ENCODE measurements at places on chromosomes 11 and 22.

DNA sequence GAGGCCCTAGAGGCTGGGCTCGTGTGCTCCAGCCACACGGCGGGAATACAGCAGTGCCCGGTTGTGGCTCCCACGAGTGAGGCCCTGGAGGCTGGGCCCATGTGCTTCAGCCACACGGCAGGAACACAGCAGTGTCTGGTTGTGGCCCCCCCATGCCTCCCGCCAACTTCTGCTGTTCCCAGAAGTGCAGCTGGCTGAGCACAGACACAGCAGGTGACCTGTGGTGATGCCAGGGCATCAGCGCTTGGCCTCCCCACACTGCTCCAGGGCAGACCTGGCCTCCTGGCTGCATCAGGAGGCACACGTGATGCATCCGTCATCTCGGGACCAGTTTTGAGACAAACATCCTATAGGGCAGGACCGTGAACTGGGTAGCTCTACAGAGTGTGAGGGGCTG, 110.3 kb downstream of the KCNQ1OT1 start:
- DNase-seq, result no peak

- no peak for DNase-seq
Measured at GRCh38 chr22:34776817-34777216, 289.1 kb upstream of the ISX start.

GRCh38 chr11:93193731-93194130, 4.1 kb downstream of the SLC36A4 start:
- DNase-seq, result no peak

- no peak for DNase-seq
Measured at GRCh38 chr11:111422494-111423249, 43.6 kb upstream of the POU2AF1 start.

DNA sequence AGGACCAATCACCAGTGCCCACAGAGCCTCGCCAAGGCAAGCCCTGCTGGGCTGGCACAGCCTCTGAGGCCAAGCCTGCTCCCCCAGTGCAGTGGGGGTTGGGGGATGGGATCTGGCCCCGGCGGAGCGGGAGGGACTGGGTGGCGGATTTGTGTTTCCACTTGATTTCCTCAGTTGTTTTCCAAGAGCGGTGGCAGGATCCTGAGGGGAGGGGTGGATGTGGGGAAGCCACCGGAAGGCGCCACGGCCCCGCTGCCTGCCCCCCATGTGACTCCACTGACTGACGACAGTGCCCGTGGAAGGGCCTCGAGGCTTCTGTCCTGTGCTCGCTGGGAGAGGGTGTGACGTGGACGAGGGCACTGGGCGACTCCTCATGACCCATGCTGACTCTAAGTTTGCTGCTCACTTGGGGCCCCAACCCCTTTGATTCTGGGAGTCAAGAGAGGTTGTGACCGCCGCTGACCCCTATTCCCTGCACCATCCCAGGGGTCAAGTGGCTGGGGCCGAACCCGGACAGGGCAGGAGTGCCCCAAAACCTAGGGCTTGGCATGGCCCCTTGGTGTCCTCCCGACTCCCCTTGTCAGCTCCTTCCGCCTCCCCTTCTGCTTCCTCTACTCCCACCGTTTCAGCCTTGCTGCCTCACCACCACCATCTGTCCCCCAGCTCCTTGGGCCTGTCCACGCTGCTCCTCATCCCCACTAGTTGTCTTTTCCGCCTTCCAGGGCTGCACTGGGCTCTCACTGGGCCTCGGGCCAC, 23.5 kb upstream of the PICK1 start:
- no peak for DNase-seq

DNA sequence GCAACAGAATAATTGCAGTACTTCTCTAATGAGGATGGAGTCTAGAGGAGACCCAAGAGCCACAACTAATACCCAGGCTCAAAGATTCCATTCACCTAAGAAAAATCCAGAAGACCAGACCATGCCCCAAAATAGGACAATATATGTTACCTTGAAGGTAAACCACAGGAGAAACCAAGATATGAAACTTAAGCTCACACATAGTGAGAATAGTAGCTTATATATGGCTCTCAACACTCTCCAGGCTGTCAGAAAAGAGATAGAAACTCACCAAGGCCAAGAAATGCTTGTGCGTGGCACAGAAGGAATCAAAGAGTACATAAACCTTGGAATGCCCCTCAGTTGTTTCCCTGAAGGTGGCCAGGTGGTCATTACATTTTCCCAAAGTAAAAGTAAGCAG, 9.1 kb downstream of the FAM111A start:
- DNase-seq, result no peak

- no peak for DNase-seq
Measured at GRCh38 chr22:24027389-24027975, 16.4 kb downstream of the CABIN1 start.

DNA sequence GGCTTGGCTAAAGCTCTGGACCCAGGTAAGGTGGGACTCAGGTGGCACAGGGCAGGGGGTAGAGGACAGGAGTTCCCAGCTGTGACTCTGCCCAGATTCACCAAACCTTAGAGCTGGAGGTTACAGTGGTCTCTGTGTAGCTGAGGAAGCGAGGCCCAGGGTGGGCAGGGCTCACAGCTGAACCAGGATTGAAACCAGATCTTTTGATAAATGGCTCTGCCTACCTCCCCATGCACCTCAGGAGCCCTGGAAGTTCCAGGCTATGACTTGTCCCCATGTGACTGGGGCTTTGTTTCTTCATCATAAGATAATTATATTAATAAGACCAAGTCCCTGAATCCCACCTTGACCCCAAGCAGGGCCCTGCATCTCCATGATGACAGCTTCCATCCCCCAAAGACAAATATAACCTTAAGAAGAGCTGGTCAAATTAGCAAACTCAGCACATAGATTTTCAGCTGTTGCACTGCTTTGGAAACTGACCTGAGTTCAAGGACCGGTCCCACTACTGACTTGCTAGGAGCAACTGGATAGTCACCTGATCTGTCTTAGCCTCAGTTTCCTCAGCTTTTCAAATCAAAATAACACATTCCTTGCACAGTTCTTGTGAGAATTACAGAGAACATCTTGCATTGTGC, 21.3 kb upstream of the TSKU start:
- no peak for DNase-seq

DNA sequence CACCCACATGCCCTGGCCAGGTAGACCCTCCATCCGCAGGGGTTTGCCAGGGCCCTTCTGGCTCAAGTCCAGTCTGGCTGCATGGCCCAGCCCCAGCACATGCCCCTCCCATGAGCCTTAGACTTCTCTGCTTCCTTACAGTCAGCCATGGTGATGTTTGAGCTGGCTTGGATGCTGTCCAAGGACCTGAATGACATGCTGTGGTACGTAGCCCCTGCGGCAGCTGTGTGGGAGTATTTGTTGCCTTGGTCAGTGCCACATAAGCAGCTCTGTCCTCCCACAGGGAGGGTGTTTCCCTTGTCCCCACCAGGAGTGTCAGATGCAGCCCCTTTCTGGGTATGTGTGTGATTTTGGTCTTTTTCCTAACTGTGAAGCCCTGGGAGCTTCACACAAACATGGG, 17.5 kb downstream of the CDC45 start:
- DNase-seq, result no peak

GRCh38 chr22:26977741-26978376, 320.5 kb downstream of the MIAT start:
- no peak for DNase-seq

GRCh38 chr11:119478711-119479285, 55.8 kb upstream of the THY1 start:
- DNase-seq, result no peak

GRCh38 chr22:25849522-25849921, 107.5 kb downstream of the MYO18B start:
- no peak for DNase-seq

- no peak for DNase-seq
Measured at GRCh38 chr11:44778195-44779100, 51.7 kb downstream of the TSPAN18 start.

DNA sequence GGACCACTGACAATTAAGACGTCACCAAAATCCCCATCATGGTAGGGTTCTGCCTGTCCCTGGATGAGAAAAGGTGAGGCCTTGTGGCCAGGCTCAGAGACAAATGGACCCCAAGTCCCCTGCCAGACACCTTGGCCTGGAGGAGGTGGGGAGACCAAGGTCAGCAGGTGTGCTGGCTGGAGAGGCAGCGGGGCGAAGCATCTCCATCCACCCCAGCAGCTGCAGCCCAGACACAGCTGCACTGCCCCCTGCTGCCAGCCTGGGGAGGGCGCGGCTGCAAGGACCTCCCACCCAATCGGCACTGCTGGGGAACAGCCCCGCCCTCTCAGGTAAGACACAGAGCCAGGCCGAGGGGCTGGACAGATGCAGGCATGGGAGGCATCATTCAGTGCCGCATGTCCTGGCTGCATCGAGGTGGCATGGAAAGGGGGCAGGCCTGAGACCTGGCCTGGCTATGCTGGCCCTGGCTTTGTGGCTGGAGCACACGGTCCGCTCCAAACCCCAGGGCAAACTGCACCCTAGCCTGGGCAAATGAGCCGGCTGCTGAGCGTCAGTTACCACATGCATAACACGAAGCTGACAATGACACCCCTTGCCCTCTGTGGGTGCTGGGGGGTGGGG, 12.2 kb upstream of the MFNG start:
- no peak for DNase-seq

DNA sequence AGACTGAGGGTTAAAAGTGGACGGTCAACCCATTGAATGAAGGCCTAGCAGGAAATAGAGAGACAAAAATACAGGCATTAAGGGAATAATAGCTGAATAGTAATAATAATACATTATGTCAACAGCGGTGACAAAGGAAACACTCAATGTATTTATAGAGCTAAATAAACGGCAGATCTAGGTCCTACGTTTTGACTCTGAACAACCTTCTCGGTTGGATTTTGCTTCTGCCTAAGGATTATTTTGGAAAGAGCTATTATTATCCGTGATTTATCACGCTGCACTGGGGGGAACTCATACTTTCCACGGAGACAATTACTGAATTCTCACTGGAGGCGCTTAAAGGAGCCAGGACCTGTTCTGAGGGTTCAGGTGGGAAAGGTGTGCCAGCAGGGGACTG, 118.2 kb upstream of the KIRREL3 start:
- no peak for DNase-seq

DNA sequence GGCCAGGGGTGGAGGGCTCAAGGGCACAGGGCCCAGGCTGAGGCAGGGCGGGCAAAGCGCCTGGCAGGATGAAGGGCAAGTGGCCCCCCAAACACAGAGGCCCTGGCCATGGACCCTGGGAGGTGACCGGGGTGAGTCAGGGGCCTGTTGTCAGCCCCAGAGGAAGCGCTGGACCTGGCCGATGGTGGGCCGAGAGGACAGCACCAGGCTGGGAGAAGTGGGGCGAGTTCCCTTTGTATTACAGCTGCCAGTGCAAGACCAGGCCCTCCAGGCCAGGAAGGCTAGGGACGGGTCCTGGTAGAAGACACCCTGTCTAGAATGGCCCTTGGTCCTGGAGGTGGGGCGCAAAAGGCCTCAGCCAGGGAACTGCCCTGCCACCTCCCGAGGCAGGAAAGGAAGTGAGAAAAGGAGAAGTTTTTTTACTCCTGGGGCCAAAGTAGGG, 12.8 kb downstream of the CXCR5 start:
- DNase-seq, result no peak

DNA sequence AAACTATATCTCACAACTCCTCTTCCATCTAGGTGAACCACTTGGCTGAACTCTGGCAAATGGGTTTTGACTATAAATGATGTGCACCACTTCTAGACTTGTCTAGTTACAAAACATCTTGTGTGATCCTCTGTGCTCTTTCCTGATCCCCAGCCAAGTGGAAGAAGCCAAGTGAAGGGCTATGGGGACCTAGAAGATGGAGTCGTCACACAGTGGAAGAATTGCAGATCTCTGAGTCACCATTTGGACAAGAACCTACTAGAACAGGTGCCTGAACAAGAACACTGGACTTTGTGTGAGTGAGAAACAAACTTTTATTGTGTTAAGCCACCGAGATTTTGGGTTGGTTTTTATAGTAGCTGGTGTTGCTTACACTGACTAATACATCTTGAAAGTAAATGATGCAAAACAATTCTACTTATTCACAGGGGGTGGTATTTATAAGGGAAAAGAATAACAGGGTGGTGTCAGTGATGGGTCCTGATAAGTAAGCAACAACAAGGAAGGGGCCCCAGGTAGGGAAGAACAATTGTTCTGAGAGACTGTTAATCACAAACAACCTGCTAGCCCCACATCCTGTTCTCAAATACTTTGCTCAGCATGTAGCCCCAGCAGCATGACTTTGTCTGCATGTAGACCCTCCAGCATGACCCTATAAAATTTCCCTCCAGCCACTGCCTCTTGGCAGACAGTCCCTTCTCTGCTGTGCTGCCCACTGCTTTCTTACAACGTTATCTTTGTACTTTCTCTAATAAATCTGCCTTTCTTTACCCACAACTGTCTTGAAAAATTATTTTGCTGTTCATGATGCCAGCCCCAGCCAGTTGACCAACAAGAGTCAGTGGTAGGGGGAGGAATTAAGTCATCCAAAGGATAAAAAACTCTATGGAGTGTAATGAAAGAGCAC, 280.7 kb upstream of the PLET1 start:
- DNase-seq, result no peak

GRCh38 chr22:32079130-32080089, 36.3 kb downstream of the SLC5A1 start:
- DNase-seq, result peak; percentile 8

DNA sequence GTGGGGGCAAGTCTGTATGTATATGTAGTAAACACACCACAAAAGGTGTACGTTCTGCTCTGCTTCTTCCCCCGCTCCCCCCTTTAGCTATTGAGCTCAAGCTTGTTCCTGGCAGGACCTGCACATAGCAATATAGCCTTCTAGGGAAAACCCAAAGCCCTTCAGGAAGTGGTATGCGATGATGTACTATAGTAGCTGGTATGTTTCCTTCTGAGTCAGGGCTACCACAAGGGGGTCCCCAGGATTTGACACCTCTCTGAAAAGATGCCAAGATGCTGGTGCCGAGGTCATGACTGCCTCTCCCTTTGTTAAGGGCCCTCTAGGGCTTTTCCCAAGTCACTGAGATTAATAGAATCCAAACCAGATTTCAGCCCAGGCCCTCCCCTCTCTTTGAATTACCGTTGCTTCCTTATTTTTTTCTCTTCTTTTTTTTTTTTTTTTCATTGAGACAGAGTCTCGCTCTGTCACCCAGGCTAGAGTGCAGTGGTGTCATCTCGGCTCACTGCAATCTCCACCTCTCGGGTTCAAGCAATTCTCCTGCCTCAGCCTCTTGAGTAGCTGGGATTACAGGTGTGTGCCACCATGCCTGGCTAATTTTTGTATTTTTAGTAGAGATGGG, 268.4 kb downstream of the ETS1 start:
- DNase-seq, result no peak

- DNase-seq, result no peak
Measured at GRCh38 chr22:21709688-21710087, 25.9 kb downstream of the YPEL1 start.

All from LNCaP clone FGC (cell line).